ENCODE measurements at places on chromosomes 4 and X. TPM values are rescaled to one million over a fixed set of nuclear protein-coding genes. Genes with fewer than 3 reads are reported as not detected.

The TLL1 gene
- total RNA-seq = not detected

The SAGE1 gene
- not detected for total RNA-seq

The SCML2 gene
- 2.8 TPM for total RNA-seq

The GJB1 gene
- not detected for total RNA-seq

The TMEM47 gene
- not detected for total RNA-seq

The DMD gene
- total RNA-seq = 0.40 TPM

The USP17L11 gene
- total RNA-seq = not detected

The CT45A10 gene
- total RNA-seq = not detected

The NKX6-1 gene
- total RNA-seq = not detected

The CLDN2 gene
- total RNA-seq = not detected

Measured in CD8-positive, alpha-beta memory T cell (primary cell).